ENCODE measurements at places on chromosomes 4 and X.
A peak's percentile ranks its signal among the peaks of the same experiment; 100 is the strongest.

- DNase-seq = no peak
Measured at GRCh38 chr4:17206829-17207801, 304.8 kb downstream of the QDPR start.

DNA sequence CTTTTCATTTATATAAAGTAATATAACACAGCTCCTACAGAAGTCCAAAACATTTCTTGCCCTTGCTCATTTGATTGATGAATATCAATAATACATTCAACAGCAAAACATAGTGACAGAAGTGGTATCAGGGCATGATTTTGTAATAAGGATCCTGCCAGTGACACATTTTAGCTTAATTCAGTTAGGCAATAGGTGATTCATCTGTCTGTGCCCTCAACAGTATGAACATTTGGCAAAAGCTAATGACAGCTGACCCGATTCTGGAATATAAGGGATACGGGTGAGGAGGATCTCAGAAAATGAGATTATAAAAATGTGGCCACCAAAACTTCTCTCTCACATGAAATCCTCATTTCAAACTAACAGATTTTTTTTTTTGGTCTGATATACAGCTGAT, 294.0 kb downstream of the CAMK2D start:
- DNase-seq = no peak

DNA sequence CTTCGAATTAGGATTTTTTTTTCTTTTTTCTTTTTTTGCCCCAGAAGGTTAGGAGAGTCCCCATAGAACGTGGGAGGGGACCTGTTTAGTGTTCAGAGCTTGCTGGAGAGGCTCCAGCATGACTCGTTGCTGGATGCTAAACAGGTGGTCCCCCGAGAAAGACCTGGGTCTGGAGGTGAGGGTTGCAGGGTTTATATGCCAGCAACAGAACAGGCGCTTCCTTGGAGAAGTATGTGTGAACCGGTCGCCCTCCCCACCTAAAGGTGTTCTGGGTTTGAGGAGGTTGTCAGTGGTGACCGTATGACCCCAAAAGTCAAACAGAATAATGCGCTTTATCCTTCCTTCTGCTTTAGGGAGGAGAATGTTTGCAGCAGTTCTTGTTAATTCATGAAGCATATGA, 52.1 kb upstream of the SHOX start:
- no peak for DNase-seq

DNA sequence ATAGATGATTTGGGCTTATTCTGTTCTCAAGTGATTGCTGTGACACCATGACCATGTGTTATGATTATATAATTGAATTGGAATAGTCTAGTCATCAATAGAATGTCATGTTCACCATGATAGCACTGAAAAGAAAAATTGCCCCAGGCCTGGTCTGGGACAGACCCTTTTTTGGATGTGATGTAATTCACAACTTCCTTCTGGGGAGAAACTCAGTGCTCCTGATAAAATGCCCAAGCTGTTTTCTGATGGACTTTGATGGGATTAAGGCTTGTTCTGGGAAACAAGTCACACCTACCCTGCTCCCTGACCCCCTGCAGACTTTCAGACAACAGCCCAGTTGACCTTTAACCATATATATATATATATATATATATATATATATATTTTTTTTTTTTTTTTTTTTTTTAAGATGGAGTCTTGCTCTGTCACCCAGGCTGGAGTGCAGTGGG, 65.3 kb downstream of the RHOH start:
- no peak for DNase-seq

DNA sequence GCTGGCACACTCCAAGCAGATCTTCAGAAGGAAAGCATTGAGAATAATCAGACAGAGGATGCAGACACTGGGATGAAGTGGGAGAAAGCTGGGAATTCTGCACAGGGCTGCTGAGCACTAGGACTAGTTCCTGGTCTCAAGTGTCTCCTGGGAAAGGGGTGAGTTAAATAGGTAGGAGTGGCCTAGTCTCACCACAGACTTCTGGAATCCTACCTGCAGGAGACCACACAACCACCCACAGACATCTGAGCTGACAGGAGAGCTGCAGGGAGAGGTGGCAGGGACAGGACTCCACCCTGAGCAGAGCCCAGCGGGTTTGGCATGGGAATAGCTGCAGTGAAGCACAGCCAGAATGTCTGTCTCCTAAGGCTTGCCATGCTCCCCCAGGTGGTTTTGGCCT, 95.1 kb upstream of the GALNTL6 start:
- DNase-seq = no peak

DNA sequence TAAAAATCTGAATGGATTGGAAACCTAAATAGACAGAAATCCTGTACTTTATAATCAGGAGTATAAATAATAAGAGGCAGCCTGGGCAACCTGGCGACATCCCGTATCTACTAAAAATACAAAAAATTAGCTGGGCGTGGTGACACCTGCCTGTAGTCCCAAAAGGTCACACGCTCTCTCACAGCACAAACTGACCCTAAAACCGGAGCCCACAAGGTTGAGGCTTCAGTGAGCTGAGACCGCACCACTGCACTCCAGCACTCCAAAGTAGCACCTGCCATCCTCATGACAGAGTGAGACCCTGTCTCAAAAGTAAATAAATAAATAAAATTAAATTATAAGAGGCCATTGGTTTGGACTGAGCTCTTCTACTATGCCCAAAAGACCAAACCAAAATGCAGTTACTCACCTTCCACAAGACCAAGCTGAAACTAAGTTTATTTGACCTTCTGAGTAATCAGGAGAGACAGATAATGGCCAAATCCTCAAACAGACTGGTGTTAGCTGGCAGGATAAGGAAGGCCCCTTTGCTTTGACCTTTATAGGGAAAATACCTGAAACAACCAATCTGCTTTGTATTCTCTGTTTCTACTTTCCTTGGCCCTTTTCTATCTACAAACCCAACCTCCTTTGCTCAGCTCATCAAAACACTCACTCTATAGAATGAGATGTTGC, 3.2 kb upstream of the GRSF1 start:
- no peak for DNase-seq

DNA sequence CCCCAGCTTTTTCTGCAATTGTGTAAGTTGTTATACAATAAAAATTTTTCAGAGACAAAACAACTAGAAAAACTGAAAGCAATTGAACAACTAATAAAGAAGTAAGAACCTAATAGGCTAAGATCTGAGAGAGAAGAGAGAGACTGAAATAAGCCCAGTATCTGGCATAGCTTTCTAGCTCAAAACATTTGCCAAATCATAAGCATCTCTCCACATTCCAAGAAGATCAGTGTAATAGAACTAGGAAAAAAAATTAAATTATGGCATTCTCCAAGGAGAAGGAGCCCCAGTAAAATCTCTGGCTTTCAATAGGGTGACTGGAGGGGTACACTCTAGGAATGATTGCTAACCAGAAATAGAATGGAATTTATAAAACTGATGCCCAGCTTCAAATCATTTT, 19.0 kb upstream of the PPP3CA start:
- no peak for DNase-seq

- DNase-seq = no peak
Measured at GRCh38 chrX:121238093-121238492, 190.7 kb downstream of the GLUD2 start.

GRCh38 chrX:101117701-101118100, 19.7 kb downstream of the CENPI start:
- no peak for DNase-seq

- DNase-seq = no peak
Measured at GRCh38 chr4:95596676-95597075, 47.9 kb upstream of the UNC5C start.

DNA sequence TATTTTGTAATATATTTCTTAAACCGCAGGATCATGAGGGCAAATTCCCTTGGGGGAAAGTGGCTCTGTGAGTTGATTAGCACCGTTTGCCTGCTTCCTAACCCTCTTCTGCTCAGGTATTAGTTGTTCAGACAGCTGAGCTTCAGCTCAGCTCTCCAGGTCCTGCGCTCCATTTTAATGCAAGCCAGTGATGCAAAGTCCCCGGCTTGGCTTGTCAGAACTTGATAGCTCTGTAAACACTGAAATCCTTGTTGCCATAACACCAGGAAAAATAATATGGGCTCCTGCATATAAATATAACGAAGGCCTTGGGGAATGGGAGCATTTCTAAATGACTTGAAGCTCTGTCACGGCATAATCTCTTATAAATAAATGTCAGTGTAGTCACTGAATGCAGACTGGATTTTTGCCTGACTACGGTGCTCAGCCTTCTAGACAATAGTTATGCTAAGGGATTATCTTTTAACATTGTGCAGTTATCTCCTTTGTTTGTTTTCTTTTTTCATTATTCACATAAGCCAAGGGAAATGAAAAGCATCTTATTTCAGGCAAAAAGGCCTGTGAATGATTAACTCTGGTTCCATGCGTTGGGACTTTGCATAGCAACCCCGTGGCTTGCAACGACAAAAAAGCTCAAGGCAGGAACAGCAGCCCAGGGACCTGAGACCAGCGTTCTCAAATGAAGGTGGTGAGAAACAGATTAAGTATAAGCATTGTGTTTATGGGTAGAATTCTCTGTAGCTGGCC, 253.2 kb downstream of the SPRY1 start:
- no peak for DNase-seq

- no peak for DNase-seq
Measured at GRCh38 chr4:161525121-161525520, 638.7 kb downstream of the FSTL5 start.

GRCh38 chr4:159723341-159724048, 620.6 kb downstream of the RAPGEF2 start:
- DNase-seq = no peak

DNA sequence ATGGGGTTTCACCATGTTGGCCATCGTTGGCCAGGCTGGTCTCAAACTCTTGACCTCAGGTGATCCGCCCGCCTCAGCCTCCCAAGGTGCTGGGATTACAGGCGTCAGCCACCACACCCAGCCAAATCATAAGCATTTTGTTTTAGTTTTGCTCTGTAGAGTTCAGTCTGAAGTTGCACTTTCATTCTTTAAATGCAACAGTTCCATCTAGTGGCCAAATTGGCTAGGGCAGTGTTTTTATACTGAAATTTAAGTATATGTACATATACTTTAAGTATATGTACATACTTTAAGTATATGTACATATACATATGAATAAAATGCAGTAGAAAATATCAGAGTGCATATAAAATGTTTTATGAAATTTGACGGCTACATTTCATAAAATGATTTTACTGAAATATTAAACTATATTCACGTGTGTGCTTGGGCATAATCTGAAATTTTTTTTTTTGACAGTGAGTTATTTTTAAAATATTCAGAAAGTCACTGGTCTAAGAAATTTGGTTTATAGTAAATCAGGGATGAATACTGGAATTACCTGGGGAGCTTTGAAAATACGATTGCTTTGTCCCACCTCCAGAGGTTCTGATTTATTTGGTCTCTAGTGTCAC, 145.5 kb downstream of the NWD2 start:
- DNase-seq = peak; percentile 72

DNA sequence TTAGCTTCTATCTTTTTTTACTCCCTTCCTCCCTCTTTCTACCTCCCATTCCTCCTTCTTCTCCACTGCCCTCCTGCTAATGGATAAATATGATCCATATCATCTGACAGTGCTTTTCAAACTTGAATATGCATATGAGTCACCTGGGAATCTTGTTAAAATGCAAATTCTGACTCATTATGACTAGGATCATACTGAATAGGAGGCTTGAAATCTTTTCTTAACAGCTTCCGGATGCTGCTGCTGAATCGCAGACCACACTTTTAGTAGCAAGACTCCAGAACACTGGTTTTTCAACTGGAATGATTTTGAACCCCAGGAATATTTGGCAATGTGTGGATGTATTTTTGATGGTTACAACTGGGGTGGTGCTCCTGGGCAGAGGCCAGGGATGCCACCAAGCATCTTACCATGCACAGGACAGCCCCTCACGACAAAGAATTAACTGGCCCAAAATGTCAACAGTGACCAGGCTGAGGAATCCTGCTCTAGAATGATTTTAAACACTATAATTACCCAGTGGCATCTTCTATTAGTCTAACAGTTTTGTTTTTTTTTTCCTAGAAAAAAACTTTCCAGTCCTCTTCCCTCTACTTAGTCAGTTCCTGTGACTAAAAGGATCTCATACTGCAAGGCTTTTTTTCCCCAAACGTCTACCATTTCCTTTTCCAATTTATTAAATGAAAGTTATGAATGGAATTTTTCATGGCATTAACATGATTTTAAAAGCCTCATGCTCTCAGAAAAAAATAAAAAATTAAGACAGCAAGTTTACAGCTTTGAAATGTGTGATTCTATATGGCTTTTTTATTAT, 10.6 kb upstream of the PYURF start:
- DNase-seq = no peak

GRCh38 chr4:182348779-182349326, 105.7 kb downstream of the TENM3 start:
- no peak for DNase-seq

DNA sequence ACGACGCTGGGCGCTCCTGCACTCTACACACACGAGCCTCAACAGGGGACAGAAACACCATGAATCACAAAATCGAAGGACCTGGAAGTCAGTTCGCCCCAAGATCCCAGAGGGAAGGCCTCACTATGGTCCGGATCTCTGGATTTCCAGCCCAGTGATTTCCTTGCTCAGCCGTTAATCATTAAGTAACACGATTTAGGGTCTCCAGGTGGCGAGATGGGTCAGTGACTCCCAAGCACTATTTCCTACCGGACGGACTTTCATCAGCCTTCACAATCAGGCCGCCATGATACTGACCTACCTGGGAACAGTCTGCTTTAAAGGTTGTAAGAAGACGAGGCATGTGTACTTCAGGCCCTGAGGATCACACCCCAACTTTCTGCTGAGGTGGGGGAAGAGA, 63.7 kb downstream of the FAT1 start:
- DNase-seq = no peak

DNA sequence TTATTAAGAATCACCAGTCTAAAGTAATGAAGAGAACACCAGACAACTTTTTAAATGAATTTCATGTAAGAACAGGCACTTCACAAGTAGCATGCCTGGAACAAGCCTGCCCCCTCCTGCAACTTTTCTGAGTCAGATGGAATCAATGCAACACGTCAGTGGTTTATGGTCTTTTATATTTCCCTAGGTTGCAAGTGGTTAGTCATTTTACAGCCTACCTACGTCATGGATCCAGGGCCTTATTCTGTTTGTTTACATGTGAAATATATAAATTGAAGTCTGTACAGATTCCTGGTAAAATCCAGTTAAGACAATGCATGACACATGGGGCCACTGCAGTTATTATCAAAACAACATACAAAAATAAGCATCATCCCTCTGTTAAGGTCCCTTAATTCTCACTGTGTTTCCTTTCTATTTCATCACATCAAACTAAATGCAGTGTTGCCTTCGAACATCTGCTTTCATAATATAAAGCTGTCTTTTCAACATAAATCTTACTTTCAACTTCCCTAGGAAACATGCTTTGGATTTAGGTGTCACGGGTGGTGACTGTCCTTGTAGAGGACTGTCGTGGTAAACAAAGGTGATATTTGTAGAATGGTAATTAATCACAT, 309.3 kb downstream of the FRMPD4 start:
- DNase-seq = no peak

GRCh38 chrX:15563056-15563455, 37.7 kb downstream of the ACE2 start:
- DNase-seq = no peak

DNA sequence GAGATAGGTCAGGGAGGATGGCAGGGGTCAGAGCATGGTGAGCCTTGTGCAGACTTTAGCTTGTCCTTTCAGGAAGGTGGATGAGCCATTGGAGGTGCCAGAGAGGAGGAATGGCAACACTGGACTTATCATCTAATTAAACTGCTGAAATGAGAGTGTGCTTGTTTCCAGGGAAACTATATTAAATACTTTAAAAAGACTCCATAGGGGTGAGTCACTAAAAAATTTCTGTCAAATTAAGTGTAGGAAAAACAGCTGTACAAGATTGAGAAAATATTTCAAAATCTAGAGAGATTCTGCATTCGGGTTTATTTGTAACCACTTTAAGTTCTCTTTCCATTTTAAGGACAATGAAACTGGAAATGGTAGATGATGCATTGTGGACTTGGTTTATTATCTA, 11.4 kb downstream of the FRAS1 start:
- DNase-seq = no peak

Data from hematopoietic multipotent progenitor cell treated with erythropoietin and hydrocortisone succinate and interleukin-3 and kit ligand, for 6 days (in vitro differentiated cells).